ENCODE measurements at places on chromosomes 2 and 18. TPM values are rescaled to one million over a fixed set of nuclear protein-coding genes. Genes with fewer than 3 reads are reported as not detected.

Gene PDE1A
- polyA plus RNA-seq = 24.0 TPM

Gene G6PC2
- 0.08 TPM for polyA plus RNA-seq

Gene SLC25A52
- 0.67 TPM for polyA plus RNA-seq

Gene CDH7
- polyA plus RNA-seq = 17.2 TPM

Gene LYG1
- polyA plus RNA-seq = 4.2 TPM

Gene BIRC6
- polyA plus RNA-seq = 100 TPM

Gene SLC16A14
- polyA plus RNA-seq = 7.9 TPM

Gene NT5C1B
- polyA plus RNA-seq = 1.5 TPM

Gene MARCHF4
- polyA plus RNA-seq = 0.08 TPM

Gene ADAM23
- 6.9 TPM for polyA plus RNA-seq

Gene SLC39A10
- 92.6 TPM for polyA plus RNA-seq

Gene LBX2
- 3.1 TPM for polyA plus RNA-seq

Gene SPATA3
- polyA plus RNA-seq = not detected

Gene CHN1
- 34.7 TPM for polyA plus RNA-seq

Gene EVA1A
- 12.9 TPM for polyA plus RNA-seq

Gene C2orf66
- polyA plus RNA-seq = 0.98 TPM

Gene SLC4A5
- polyA plus RNA-seq = 3.7 TPM

Gene FBXO36
- polyA plus RNA-seq = 7.6 TPM

Gene TNFRSF11A
- 2.8 TPM for polyA plus RNA-seq

Gene NOP58
- polyA plus RNA-seq = 137 TPM

Gene TOGARAM2
- polyA plus RNA-seq = 2.4 TPM

Gene TRABD2A
- 0.96 TPM for polyA plus RNA-seq

Gene PCARE
- polyA plus RNA-seq = 0.43 TPM

Gene TBR1
- 0.03 TPM for polyA plus RNA-seq

Gene KCNE4
- 16.9 TPM for polyA plus RNA-seq

Gene FAP
- 12.8 TPM for polyA plus RNA-seq

Gene CABLES1
- polyA plus RNA-seq = 24.8 TPM

Gene CCDC142
- 15.8 TPM for polyA plus RNA-seq

Gene TGIF1
- polyA plus RNA-seq = 81.9 TPM

Gene KCNG2
- polyA plus RNA-seq = 0.13 TPM
